AG04450 (cell line): ENCODE measurements at places on chromosomes 7 and 10. TPM values are rescaled to one million over a fixed set of nuclear protein-coding genes. Genes with fewer than 3 reads are reported as not detected.

- DNase-seq: no peak
Measured at GRCh38 chr10:42781893-42782445, 626 bp upstream of the BMS1 start.

- no peak for DNase-seq
Measured at GRCh38 chr7:101622609-101623173, 6.4 kb downstream of the MYL10 start.

GRCh38 chr10:119090968-119091367 lies 10.4 kb upstream of the EIF3A start:
- DNase-seq: no peak

DNA sequence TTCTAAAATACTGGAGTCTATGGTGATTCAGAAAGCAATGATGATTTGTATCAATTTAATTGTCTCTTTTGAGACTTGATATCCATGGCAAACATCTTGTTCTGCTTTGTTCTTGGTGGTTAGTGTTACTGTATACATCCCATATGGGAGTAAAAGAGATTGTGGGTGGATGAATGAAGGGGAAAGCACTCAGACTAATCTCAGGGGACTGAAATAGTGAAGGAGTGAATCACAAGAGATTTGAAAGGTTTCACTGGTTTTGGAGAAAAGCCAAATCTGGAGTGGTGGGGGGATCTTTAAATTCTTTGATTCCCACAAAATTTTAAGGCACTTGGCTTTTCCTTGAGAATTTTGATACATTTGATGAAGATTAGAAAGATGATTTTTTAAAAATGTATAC lies 369.4 kb downstream of the INHBA start:
- DNase-seq: peak; percentile 47

GRCh38 chr7:593324-594115 lies 73.9 kb upstream of the PDGFA start:
- no peak for DNase-seq

DNA sequence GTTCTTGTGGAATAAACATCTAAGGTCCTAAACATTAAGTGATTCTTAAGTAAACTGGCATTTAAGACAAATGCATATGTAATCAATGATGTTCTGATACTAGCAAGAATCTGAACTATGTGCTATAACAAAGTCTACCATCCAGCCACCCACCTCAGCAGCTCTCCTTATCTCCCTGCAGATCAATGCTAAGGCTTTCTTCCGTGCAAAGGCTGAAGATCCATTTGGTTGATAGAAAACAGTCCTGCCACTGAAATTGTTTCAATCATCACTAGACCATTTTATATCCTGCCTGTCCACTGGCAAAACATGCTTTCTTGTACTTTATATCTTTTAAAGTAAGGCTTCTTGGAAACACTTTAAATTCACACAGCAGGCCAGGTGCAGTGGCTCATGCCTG lies 6.3 kb upstream of the SMKR1 start:
- DNase-seq: no peak

DNA sequence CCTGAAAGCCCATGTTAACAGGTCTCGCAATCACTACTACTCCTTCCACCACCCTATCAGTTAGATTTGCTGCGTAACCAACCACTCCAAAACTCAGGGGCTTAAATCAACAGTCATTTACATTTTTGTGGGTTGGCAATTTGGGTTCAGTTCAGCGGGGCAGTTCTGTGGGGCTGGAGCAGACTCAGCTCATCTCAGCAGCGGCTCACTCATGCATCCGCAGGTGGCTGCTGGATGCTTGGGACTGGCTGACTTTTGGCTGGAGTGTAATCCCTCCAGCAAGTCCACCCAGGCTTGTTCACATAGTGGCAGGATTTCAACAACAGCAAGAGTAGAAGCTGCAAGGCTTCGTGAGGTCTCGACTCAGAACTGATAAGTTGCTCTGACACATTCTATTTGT lies 79.2 kb downstream of the NEUROD6 start:
- DNase-seq: no peak

GRCh38 chr10:13400196-13400965 lies 52.3 kb upstream of the SEPHS1 start:
- DNase-seq: no peak

GRCh38 chr10:104897696-104898095 lies 256.6 kb downstream of the SORCS3 start:
- DNase-seq: no peak

The TACC2 gene
- 16.8 and 19.4 TPM in 2 replicates for polyA plus RNA-seq

The THAP5 gene
- polyA plus RNA-seq: 8.4 and 11.4 TPM in 2 replicates

The NEBL gene
- 0.04 and 0.10 TPM in 2 replicates for polyA plus RNA-seq

The OPN1SW gene
- not detected in 2 replicates for polyA plus RNA-seq

The SH2B2 gene
- polyA plus RNA-seq: 0.52 and 0.89 TPM in 2 replicates

The GFRA1 gene
- 6.8 and 7.5 TPM in 2 replicates for polyA plus RNA-seq

The PTF1A gene
- polyA plus RNA-seq: not detected in 2 replicates
